Prostate gland (tissue), 2 donors: ENCODE measurements at places on chromosomes 3 and 15.

- DNase-seq = no peak
These were observed 74.6 kb downstream of the CCK start for GRCh38 chr3:42191443-42191747.

GRCh38 chr15:42139596-42139995 is 16.8 kb downstream of the PLA2G4F start:
- DNase-seq = no peak

GRCh38 chr15:48682942-48683651 is 37.6 kb upstream of the FBN1 start:
- no peak for DNase-seq

DNA sequence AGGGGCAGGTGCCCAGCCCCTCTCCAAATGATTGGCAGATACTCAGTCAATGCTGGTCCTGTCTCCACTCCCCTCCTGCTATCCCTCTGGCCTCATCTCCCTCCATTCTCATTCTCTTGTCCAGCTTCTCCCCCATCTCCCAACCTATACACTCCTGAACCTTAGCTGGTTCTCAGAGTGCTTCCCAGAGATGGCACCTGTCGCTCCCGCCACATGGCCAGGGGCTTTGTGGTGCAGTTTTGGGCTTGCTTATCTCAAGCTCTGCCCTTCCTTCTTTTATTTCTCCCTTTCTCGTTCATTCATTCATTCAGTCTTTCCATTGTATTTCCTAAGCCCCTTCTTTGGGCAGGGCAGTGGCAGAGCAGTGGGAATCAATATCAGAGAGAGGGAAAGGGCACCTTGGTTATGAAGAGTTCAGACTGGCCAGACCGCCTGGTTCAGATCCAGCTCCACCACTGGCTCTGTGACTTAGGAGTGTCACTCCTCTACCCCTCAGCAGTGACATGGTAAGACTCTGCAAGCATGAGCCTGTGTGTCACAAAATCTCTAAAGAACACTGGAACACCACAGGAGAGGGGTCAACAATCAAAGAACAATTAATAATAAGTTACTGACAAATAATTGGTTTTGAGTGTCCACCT is 20.2 kb upstream of the CXCR6 start:
- no peak for DNase-seq

GRCh38 chr3:58117561-58118181 is 93.1 kb downstream of the DNASE1L3 start:
- no peak for DNase-seq

- DNase-seq = no peak
These were observed 165.1 kb downstream of the PPM1L start for GRCh38 chr3:160921020-160921635.
